ENCODE measurements at places on chromosomes 11 and 22.

DNA sequence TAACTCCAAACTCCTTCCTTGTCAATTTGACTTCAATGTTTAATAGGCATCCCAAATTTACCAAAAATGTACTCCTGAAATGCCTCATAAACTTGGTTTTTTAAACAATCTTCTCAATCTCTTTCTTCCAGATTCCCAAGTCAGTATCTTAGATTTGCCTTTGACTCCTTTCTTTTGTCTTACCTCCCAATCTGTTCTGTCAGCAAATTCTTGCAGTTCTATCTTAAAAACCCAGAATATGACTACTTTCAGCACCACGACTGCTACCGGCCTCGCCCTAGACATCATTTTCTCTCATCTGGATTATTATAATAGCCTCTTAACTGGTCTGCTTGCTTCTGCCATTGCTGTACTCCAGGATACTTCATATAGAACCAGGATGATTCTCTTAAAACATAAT is 7.9 kb downstream of the NLRP14 start:
- no peak for DNase-seq

GRCh38 chr22:27336151-27337090 is 465.1 kb downstream of the MN1 start:
- no peak for DNase-seq

GRCh38 chr11:59692915-59693314 is 20.7 kb downstream of the OR10V1 start:
- no peak for DNase-seq

DNA sequence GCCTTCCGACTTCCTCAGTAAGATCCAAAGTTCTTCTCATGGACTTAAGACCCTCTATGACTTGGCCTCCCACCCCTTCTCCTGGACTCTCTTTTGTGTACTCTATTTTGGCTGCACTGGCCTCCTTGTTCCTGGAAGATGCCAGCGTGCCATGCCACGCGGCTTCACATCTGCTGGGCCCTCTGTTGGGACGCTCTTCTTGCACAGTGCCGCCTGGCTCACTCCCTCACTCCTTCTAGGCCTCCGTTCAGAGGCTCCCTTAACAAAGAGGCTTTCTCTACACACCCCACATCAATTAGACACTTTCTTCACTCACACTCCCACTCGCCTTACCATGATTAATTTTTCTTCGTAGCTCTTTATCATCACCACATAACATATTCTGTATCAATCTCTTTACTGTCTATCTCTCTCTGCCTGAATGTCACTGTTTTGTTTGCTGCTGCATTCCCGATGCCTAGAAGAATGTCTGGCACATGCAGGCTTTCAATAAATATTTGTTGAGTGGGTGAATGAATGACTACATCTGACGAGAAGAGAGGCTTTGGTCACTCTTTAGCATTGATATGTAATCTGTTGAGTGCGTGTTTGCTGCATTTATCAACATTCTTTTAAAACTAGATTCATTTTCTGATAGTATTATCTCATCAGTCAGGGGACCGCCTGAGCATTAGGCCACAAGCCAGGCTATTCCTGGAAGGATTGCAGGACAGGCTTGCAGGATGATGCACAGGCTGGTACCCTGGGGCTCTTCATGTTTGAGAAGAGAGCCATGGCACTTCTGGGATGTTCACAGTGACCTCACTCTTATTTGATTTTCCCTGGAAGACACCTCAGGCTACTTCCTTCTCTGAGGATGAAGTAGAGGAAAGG is 60.6 kb upstream of the AMPD3 start:
- no peak for DNase-seq

- no peak for DNase-seq
Measured at GRCh38 chr22:23704829-23705228, 14.0 kb downstream of the RGL4 start.

DNA sequence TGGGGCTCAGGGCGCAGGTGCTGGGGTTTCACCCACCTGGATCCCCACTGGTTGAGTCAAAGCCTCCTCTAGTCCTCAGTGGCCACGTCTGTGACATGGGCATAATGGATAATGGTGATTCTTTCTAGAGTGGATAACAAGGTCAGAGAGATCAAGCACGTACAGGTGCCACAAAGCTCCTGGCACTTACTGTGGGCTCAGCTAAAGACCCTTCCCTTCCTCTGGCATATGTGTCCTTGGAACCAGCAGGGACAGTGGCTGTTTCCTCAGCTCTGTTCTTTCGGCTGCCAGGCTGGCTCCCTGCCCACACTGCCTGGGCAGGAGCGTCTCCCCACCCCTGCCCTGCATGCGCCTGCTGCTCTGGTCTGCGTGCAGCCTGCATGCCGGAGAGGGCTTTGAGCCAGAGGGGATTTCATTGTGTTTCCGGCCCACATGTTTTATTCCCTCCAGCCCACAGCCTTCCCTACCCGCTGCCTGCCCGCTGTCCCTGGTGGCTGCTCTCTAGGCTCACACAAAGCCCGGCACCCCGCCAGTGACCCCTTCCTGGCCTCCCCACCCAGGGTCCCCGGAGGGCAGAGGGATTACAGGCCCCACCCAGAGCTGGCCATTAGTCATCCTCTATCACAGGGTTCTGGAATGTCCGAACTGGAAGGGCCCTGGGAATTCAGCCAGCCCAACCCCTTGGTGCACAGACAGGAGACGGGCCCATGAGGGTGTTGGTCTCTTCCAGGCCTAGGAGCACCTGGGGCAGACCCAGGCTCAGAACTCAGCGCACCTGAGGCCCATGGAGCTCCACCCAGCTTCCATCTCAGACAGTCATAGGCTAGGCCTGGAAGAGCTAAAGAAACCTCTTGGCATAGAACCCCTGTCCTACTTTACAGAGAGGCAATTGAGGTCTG is 55.3 kb upstream of the GCAT start:
- no peak for DNase-seq

GRCh38 chr22:45290410-45290936 is 5.7 kb downstream of the UPK3A start:
- DNase-seq: peak; percentile 91

DNA sequence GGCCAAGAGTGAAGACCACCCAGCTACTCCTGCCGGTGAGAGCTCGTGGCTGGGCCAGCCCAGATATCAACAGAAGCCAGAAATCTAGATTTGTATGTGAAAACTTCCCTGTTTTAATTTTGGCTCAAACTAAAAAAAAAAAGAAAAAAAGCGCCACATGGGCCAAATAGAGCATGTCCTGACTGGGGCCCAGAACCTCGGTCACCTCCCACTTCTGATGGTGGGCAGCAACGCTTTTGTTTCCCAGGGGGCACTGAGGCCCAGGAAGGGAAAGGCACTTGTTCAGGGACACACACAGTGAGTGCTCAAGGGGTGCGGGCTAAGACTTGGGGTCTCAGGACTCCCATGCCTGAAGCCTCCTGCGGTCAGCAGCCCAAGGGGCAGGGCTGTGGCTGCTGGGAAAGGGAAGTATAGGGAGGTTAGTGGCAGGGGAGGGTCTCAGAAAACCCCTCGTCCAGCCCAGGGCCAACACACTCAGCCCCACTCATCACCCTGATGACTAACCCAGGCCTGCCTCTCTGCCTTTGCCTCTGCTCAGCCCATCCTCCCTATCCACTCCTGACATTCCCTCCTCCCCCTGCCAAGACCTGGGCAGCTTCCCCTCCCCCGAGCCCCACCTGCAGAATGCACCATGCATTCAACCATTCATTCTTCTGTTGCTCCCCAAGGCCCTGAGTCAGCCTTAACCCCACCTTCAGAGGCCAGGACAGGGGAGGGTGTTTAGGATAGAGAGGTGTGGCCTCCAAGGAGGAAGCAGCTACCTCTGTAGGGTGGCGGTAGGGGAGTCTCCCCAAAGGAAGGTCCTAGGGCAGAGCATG is 30.0 kb upstream of the TCF20 start:
- no peak for DNase-seq

DNA sequence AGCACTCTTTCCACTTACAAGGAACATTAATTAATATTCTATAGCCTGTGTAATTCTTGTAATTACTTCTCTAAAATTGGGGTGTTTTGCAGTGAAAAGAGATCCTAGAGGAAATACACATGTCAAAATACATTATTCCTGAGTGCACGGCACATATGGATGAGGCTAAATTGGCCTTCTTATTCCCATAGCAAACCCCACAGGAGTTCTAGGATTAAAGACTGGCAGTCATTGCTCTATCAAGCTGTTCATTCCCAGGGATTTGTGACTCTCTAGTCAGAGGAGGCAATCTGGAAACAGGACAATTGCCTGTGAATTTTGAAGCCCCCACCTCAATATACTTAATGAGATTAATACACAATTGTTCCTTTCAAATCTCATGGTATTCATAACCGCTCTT is 145.9 kb upstream of the OPCML start:
- DNase-seq: peak; percentile 93

GRCh38 chr11:44928144-44928543 is 22.5 kb downstream of the TP53I11 start:
- no peak for DNase-seq

- no peak for DNase-seq
Measured at GRCh38 chr11:132718711-132719671, 813.3 kb downstream of the OPCML start.

DNA sequence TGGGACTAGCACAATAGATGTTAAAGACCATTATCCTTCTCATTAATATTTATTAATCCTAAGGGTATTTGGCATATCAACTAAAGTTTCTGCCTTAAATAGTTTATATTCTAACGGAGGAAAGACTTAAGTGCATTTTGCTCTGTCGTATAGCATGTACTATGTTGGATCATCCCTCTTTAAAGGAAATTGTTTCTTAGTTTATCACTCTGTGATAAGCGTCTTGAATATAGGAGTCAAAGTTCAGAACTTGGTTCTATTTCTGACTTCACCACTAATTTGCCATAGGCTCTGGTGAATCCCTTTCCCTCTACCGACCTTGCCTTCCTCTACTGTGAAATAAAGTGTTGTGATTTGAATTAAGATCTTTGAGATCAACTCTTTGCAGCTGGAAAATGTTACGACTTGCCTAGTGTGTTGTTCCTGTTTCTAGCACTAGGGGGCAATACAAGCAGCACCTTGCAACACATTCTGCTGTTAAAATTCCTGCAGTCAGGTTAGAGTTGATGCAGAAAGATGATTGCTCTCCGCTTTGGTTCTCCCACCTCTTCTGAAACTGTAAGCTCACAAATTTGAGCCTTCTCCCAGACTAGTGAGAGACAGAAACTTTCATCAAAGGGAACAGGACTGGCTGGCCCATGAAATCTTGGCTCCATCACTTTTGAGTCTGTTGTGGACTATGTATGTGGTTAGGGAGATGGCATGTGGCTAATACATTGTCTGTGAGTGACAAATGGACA is 27.8 kb upstream of the ZNRF3 start:
- DNase-seq: peak; percentile 76

DNA sequence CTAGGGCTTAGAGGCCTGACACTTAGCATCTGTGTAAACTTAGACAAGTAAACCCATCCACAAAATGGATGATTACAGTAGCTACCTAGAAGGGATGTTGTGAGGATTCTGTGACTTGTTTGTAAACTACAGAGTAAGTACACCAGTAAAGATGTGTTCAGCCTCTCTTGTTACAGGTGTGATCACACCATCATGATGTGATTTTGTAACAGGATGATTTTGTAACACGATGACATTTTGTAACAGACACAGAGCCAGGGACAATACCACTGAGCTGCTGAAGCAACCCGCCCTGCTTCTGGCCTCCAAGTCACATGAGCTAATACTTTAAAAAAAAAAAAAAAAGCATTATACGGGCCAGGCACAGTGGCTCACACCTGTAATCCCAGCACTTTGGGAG is 17.0 kb downstream of the FADD start:
- no peak for DNase-seq

GRCh38 chr22:19520566-19521305 is 3.5 kb downstream of the CLDN5 start:
- DNase-seq: no peak

GRCh38 chr11:125235071-125235471 is 70.5 kb downstream of the PKNOX2 start:
- no peak for DNase-seq

DNA sequence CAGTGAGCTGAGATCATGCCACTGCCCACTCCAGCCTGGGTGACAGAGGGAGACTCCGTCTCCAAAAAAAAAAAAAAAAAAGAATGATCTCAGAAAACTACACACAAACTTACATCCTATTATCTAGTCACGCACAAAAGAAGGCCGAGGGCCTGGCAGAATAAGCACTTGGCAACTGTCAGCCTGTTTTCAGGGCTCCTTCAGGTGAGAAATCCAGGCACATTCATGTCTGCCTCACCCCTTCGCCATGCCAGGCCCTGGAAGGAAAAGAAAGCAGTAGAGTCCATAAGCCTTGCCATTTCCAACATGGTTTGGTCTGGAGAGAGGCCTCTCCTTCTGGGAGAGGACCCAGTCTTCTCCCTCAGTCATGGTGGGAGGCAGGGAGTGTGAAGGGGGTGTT is 30.9 kb downstream of the C11orf58 start:
- no peak for DNase-seq

DNA sequence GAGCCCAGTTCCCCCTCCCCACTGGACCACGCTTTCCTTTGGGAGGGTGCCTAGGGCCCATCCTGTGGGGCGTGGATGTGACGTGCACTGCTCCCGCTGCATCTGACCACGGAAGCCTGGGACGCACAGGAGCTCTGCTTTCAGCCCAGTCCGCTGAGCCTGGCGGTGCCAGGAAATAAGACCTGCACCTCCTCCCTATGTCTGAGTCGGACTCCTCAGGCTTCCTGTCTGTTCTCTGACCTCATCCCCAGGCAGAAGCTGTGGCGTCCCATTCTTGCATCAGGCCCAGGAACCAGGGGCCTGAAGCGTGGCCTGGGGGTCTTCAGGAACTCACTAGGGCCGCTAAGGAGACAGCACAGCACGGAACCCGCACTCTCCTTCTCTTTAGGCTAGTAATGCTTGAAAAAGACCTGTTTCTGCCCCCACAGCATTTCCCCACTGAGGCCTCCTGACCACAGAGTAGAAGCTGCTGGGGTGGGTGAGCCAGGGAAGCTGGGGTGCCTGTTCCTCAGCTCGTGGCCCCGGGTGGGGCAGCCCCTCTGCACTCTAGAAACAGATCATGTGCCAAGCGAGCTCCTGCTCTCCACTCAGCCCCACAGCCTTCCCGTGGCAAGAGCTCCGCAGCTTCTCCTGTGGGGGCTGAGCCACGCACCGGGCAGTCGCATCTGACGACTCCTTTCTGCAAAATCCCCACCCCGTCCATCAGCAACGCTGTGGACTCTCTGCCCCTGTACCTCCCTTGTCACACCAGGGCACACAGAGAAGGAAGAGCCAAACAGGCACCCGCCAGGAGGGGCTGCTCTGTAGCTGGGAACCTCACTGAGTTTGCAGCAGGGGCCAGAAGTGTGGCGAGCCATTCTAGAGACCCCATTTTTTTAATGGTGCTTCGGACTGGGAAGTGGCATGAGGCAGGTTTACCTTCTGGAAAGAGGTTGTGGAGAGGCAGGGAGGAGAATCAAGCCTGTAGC is 22.6 kb downstream of the MOV10L1 start:
- no peak for DNase-seq

GRCh38 chr22:21672107-21672629 is 6.4 kb downstream of the PPIL2 start:
- DNase-seq: no peak

GRCh38 chr11:30342736-30343166 is 19.8 kb downstream of the ARL14EP start:
- DNase-seq: no peak

- DNase-seq: peak; percentile 31
Measured at GRCh38 chr22:40855071-40855978, 1.1 kb downstream of the ST13 start.
